ENCODE measurements at places on chromosomes 11 and 22. TPM values are rescaled to one million over a fixed set of nuclear protein-coding genes. Genes with fewer than 3 reads are reported as not detected.

- H3K36me3 ChIP-seq: no peaks in the 10 kb centered on the region
- peak within 1 kb of the TSS; percentile 44 for H3K4me3 ChIP-seq
- H3K27me3 ChIP-seq: peaks cover 19% of the 10 kb centered on the region
- H3K27ac ChIP-seq: peak within 1 kb of the TSS; percentile 87
- DNase-seq: peak; percentile 71
Measured at GRCh38 chr11:124897674-124898262, at the start of gene ROBO4. Gene ROBO4, minus strand, starts transcription at chr11:124897865. Its CDS starts 70 bp downstream, at chr11:124897795.

The OR52A1 gene
- not detected for total RNA-seq

The DDI1 gene
- not detected for total RNA-seq

The CD248 gene
- 44.4 TPM for total RNA-seq

- peak overlapping the region; percentile 49 for H3K27ac ChIP-seq
- no peaks in the 10 kb centered on the region for H3K27me3 ChIP-seq
- peaks cover 5% of the 10 kb centered on the region for H3K4me1 ChIP-seq
- H3K4me3 ChIP-seq: no peak overlapping the region
Measured at GRCh38 chr22:33302049-33302545, 243.9 kb upstream of the SYN3 start.
